Neural crest cell (in vitro differentiated cells): ENCODE measurements at places on chromosomes 16 and 17.

GRCh38 chr17:70357190-70357589 lies 187.9 kb downstream of the KCNJ2 start:
- DNase-seq = no peak

DNA sequence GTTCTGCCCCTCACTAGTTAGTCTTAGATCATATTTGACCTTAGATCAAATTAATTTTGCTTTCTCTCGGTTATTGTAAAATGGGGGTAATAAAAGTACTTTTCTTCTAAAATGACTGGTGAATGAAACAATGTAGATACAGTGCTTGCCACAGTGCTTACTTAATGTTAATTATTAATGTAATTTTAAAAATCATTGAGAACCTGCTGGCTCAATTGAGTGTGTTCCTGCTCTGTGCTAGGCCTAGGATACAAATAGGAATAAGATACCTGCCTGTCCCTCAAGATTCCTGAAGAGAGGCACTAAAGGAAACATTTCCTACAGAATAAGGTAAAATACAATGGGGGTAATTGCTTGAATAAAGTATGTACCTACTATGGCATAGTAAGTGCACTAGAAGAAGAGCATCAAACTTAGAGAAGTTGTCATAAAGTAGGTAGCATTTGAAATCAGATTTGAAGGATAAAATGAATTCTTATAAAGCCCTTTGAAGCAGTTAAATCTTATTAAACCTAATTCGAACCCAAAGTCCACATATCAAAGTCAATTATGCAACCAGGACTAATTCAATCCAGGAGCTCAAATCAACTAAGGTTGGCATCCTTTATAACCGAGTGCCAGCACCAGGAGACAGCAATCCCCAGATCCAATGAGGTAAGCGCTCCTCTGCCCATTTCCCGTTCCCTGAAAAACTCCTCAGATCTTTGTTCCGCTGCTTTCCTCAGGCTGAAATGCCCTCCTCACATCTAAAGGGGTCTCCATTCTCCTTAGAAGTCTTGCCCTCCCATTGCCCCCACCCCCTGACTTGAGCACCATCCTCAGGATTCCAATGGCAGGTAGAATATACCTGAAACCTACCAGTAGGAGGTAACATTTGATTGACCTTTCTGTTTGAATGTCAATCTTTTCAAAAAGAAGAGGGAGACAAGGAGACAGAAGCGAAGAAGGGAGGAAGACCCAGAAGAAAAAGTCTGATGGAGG lies 2.4 kb upstream of the MED13 start:
- DNase-seq = no peak

DNA sequence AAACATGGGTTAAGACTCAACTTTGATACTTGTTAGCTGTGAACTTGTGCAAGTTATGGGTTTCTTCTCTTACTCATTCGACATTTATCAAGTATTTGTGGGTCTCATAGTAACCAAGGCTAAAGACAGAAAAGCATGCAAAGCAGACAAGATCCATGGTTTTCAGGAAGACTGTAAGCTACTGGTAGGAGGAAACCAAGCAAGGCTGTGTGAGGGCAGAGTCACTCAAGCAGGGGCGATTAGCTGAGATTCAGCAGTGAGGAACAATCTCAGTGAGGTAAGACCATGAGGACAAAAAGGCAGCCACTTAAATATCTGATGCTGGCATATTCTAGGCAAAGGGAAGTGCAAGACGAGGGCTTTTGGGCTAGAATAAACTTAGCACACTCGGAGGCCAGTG lies 29.5 kb downstream of the MBTD1 start:
- DNase-seq = no peak

DNA sequence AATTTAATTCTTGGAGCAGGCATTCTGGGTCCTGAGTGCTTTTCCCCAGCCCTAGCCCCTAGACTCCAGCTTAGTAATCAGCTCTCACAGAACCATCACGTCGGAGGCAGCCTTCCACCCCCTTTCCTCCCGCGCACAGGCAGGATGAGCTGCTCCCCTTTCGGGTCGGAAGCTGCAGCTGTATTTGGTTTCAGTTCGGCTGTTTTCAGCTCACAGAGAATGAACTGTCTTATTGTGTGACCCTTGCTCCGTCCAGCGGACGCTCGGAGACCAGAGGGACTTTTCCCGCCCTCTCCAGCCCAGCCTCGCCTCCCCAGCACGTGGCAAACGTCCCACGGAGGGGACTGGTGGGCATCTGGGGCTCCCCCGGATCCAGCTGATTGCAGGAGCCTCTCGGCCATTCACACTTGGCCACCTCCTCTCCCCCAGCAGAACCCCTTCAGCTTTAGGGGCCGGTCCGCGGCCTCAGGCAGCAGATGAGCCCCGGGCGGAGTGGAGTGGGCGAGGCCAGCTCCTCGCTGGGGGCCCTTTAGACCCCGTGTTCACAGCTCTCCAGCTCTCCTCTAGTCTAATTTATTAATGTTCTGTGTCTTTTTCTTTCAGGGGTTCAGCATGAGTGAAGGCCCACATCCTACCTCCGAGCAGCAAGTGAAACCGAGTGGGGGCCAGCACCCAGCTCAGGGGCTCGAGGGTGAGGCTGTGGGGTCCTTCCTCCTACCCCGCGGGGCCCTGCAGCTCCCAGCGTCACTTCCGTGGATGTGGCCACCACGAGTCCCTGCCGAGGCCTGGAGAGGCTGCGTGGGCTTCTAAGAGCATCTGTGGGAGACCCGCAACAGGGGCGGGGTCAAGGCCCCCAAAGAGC lies 863 bp upstream of the UTS2R start:
- DNase-seq = no peak

DNA sequence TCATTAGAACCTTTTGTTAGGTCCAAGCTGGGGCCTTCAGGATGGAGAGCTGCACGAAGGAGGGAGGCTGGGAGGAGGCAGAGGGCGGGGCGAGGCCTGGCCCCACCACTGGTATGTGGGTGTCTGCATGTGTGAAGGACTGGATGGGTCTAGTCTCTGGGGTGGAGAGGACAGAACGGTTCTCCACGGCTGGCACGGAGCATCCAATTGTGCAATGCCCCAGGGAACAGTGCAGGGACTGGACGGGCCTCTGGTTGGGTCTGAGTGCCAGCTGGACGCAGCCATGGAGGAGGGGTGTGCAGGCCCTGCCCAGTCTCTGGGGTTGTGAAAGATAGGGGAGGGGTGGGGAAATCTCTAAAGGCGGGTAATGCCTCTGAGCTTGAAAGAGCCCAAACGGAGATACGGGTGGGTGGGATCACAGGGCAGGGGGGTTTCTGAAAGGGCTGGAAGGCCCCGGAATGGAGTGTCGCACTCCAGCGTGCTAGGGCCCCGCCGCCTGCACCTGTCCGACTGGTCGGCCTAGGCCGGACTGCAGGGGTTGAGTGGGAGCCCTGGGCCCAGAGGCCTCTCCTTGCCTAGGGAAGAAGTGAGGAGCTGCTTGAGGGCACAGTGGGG lies 1.6 kb downstream of the PPL start:
- no peak for DNase-seq

GRCh38 chr17:31357839-31358394 lies 33.6 kb upstream of the RAB11FIP4 start:
- DNase-seq = no peak

- DNase-seq = peak; percentile 57
Measured at GRCh38 chr17:56593646-56594319, at the start of gene NOG. TSS of gene NOG (plus strand) at chr17:56593699. CDS start at chr17:56594224, 525 bp downstream.

GRCh38 chr16:77599793-77600415 lies 122.4 kb upstream of the NUDT7 start:
- peak; percentile 28 for DNase-seq

GRCh38 chr16:55271945-55272513 lies 52.0 kb upstream of the IRX6 start:
- DNase-seq = no peak

- no peak for DNase-seq
Measured at GRCh38 chr16:1008085-1008484, 26.5 kb downstream of the SOX8 start.

- no peak for DNase-seq
Measured at GRCh38 chr17:73616120-73616872, 27.9 kb downstream of the SDK2 start.

DNA sequence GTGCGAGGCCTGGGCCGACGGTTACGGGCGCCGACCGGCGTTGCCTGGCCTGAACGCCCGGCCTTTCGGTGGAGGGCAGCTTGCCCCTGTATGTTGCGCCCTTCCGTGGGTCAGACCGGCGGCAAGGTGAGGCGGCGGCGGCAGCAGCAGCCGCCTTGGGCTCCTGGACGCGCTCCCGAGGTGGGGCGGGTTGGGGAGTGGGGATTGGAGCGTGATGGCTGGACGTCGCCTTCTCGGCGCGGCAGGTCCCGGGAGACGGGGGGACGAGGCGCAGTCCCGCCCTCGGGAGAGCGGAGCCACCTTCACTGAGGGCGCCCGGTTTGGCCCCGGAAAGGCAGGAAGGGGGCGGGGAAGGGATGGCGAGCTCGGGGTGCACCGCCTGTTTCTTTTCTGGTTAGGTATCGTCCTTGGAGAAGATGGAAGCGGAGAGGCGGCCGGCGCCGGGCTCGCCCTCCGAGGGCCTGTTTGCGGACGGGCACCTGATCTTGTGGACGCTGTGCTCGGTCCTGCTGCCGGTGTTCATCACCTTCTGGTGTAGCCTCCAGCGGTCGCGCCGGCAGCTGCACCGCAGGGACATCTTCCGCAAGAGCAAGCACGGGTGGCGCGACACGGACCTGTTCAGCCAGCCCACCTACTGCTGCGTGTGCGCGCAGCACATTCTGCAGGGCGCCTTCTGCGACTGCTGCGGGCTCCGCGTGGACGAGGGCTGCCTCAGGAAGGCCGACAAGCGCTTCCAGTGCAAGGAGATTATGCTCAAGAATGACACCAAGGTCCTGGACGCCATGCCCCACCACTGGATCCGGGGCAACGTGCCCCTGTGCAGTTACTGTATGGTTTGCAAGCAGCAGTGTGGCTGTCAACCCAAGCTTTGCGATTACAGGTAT lies 671 bp downstream of the DGKE start:
- DNase-seq = peak; percentile 20

DNA sequence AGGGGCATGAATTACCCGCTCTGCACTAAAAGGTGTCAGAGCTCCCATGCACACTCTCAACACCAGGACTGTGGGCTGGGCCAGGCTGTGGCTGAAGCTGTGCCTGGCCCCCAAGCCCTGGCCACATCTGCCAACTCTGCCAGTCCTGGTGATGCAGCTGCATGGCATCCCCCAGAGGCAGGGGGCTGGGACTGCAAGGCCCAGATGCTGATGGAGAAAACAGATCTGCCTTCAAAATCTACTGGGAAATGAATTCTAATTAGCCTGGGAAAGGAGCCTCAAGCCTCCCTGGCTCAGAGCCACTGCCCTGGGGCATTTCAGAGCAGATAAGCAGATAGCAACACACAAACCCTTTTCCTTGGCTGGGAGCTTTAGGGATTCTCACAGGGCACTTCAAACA lies 3.4 kb downstream of the CHST6 start:
- no peak for DNase-seq

GRCh38 chr17:13478326-13478830 lies 123.4 kb downstream of the HS3ST3A1 start:
- DNase-seq = no peak

GRCh38 chr16:5412731-5413130 lies 315.1 kb upstream of the EEF2KMT start:
- no peak for DNase-seq

- no peak for DNase-seq
Measured at GRCh38 chr16:54175552-54176375, 110.8 kb downstream of the IRX3 start.

DNA sequence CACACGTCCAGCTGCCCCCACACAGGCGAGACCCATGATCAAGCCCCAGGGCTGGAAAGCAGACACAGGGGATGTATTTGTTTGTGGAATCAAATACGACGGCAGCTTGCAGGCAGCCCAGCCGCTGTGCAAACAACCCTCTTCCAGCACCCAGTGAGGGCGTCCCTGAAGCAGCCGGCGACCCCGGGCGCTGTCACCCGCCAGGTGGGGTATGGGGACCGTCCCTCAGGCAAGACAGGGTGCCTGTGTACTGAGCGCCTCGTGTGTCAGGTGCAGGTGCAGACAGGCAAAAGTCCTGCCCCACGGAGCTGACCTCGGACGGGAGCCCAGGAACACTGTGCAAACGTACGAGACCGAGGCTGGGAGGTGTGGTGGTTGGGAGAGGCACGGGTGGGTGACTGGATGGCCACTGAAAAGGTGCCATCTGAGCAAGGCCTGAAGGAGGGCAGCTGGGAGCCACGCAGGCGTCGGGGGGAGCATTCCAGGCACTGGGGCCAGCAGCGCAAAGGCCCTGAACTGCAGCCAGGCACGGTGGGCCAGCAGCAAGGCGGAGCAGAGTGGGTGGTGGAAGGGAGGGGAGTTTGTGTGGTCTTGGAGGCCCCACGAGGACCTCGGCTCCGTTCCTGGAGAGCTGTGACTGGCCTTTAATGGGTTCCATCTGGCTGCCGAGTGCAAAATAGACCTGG lies 48.5 kb downstream of the CBFA2T3 start:
- no peak for DNase-seq

DNA sequence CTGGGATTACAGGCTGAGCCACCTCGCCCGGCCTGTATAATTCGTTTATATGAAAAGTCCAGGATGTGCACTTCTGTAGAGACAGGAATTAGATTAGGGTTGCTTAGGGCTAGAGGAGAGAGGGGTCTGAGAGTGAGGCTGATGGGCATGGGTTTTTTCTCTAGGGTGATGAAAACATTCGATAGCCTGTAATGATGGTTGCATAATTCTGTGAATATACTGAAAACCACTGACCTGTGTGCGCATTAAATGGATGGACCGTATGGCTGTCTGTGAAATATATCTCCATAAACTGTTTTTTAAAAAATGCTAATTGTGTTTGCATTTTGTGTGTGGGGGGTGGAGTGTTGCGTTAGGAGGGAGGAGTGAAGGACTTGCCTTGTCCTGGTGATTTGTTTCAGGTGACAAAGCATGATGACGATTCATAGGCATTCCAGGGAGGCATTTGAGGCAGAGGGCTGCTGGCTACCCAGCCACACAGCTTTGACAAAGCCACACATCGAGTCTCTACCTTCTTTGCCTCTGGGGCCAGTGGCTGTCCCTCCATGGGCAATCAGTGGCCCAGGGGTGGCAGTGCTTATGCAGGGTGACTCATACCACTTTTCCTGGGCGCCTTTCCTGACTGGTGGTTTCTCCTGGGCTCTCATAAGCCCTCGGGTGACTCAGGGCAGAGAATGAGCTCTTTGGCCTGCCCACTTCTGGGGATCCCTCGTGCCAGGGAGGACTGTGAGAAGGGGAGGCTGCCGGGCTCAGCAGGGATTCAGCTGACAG lies 148.5 kb upstream of the WSCD1 start:
- no peak for DNase-seq

DNA sequence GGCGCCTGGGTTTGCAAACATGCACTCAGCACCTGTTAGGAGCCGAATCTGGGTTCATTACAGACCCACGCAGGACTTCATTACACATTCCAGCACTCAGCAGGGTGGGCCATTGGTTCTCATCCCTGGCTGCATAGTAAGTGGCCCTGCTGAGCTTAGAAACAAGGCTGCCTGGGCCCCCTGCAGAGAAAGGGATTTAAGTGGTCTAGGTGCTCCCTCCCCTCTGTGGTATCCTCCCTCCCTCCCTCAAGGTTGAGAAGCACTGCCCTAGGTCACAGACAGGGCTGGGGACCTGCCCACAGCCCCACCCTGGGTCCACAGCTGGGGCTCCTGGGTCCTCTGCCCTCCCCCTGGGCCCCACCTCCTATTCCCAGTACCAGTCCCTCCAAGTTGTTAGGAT lies 28.3 kb downstream of the WNT3 start:
- DNase-seq = no peak
